Activated T-cell treated with anti-CD3 and anti-CD28 coated beads for 1 hour (primary cell): ENCODE measurements at places on chromosomes 4 and X.

DNA sequence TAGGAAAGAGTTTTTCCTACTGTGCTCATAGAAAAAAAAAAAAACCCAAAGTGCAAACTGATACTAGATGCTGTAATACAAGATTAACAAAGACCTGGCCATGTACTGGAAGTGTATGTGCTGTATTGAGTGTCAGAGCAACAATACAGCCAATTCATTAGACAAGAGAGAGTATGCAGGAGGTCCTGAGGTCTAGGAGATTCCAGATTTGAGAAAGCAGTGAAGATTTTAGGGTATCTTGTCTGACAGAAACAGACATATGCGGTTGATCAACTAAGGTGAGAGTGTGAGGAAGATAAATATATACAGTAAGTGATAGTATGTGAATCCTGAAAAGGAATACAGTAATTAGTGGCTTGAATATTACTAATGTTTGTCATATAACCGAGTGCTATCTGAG is 3.0 kb downstream of the GPR174 start:
- no peak for DNase-seq

- DNase-seq = no peak
Measured at GRCh38 chrX:13345037-13345436, 25.2 kb upstream of the ATXN3L start.

- DNase-seq = no peak
Measured at GRCh38 chr4:854356-854755, 28.4 kb upstream of the CPLX1 start.

- peak; percentile 1 for DNase-seq
Measured at GRCh38 chr4:150402871-150403272, 179.1 kb upstream of the MAB21L2 start.

DNA sequence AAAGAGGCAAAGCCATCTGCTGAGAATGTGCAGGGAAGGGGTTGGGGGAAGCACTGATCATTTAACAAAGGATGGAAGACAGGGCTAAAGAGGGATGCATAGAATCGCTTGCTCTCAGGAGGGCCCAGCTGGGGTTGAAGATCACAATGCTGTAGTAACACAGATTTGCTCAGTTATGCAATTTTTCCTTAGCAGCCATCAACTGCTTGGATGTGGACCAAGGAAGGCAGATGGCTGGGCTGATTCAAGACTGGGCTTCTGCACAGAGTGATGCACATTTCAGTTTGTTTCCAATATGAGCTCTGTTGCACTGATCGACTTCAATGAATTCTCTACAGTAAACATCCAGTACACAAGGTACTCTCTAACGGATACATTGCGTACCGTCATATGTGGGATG is 127.8 kb upstream of the TBL1X start:
- no peak for DNase-seq

DNA sequence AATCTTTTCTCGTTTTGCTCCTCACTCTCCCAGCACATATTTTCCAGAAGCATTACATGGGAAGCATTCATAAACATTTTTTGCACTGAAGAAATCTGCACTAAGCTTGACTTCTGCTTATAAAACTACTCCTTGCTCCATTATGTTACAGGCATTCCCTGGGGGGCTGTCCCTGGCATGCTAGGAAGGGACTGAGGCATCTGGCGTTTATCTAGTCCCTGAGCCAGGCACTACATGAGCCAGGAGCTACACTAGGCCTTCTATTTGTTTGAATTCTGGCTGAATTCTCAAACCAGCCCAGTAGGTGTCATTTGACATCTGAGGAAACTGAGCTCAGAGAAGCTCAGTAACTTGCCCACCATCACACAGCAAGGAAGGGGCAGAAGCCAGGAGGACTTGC is 43.3 kb downstream of the NHSL2 start:
- no peak for DNase-seq

GRCh38 chr4:8641931-8642650 is 49.5 kb downstream of the CPZ start:
- no peak for DNase-seq

- DNase-seq = no peak
Measured at GRCh38 chrX:1528186-1528883, 8.7 kb downstream of the P2RY8 start.

DNA sequence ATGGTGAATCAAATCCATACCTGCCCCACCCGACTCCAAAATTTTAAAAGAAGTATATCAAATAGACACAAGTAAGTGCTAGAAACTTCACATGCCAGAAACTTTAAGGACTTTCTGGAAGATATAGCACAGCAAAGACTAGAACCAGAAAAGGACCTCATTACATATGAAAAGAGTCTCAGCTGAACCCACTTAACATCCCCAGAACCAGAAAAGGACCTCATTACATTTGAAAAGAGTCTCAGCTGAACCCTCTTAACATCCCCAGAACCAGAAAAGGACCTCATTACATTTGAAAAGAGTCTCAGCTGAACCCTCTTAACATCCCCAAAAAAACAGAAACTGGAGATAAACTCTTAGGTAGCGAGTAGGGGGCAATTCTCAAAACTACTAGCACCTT is 32.3 kb downstream of the STPG2 start:
- no peak for DNase-seq

DNA sequence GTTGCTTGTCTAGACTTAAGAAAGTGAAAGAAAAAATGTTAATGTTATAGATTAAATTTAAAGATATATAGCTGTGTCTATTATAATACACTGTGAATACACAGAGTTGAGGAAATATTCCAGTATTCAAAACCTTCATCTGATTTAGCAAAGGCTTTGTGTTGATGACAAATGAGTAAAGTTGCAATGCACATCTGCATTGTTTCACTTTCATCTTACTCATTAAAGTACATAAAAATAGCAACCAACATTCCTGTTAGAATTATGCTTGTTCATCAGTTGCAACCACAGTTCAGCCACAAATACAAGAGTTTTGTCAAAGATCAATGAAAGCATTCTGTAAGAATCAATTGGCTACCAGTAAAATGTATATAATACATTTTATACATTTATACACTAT is 346.4 kb upstream of the SLC7A11 start:
- no peak for DNase-seq

GRCh38 chrX:73987166-73987565 is 316.8 kb upstream of the ZCCHC13 start:
- DNase-seq = no peak

- no peak for DNase-seq
Measured at GRCh38 chr4:67723949-67724348, 23.0 kb upstream of the UBA6 start.

DNA sequence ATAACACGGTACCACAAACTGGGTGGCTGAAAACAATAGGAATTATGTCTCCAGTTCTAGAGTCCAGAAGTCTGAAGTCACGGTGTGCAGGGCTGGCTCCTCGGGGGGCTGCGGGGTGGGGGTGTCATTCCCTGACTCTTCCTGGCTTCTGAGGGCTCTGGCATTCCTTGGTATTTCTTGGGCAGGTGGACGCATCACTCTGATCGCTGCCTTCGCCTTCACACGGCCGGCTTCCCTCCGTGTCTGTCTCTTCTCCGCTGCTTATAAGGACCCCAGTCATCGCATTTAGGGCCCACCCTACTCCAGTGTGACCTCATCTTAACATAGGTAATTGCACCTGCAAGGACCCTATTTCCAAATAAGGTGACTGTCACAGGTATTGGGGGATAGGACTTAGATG is 134.6 kb downstream of the CPZ start:
- no peak for DNase-seq

GRCh38 chr4:79979785-79980437 is 93.1 kb downstream of the ANTXR2 start:
- no peak for DNase-seq

DNA sequence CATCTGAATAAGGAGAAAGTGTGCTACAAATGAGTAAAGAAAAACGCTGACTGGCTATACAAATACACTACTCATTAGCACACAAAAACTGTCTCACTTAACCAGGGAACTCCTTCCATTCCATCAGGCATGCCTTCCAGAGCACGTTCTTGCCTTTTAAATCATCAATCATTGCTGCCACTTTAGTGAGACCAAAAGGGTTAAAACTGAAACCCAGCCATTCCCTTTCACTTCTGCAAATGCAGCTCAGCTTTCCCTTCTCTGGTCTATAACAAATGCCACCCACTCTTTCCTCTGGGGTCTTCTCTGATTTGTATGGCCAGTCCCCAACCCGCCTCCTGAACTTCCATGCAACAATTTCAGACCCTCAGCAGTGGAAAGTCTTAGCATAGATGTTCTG is 231.5 kb downstream of the TRIML1 start:
- no peak for DNase-seq

GRCh38 chrX:131944936-131945902 is 77.9 kb upstream of the STK26 start:
- no peak for DNase-seq

DNA sequence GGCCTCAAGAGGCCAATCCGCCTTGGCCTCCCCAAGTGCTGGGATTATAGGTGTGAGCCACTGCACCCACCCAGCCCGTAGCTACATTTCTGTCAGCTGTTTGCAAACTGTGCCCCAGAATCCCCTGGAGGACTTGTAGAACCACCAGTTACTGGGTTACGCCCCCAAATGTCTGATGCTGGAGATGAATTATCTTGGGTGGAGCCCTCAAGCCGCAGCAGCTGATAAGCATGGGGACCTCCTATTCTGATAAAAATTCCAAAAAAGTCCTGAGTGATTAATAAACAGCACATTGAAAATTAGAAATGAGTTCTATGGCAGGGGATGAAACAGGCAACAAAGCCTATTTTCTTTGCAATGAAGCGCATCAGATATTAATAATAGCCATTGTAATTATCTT is 105.0 kb downstream of the PTTG2 start:
- DNase-seq = no peak

DNA sequence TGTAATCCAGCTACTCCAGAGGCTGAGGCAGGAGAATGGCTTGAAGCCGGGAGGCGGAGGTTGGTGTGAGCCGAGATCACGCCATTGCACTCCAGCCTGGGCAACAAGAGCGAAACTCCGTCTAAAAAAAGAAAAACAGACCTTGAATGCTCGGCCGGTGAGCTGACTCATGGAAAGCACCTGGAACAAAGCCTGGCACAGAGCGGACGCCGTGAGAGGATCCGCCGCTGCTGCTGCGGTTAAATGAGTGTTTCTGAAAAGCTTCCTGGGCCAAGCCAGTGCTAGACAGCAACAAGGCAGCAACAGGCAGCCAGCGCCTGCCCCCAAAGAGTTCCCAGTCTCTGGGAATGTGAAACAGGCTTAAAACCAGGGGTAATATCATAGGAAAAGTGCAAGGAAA is 186.4 kb downstream of the AFAP1 start:
- DNase-seq = no peak

GRCh38 chr4:186807808-186808629 is 84.4 kb upstream of the FAT1 start:
- no peak for DNase-seq

DNA sequence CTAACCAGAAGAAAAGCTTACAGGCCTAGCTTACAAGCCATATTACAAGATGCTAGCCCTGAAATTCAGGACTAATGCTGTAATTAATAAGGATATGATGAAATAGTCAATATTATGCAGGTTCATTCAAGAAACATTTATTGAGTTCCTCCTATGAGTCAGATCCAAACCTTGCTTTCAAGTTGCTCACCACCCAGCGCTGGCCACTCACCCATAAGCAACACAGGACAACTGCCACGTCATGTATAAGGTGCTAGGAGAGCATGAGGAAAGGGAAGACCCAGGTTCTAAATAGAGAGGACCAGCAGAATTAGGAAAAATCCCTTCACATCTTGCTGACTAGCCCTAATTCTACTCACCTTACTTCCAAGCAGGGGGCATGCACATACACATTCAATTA is 23.3 kb downstream of the MAML3 start:
- DNase-seq = no peak

- DNase-seq = no peak
Measured at GRCh38 chr4:106273831-106274230, 42.2 kb downstream of the TBCK start.
